ENCODE measurements at places on chromosomes 12 and 14.

- DNase-seq, result no peak
Observed at GRCh38 chr14:26794731-26795130, 196.9 kb upstream of the NOVA1 start.

GRCh38 chr14:65320661-65321308, 91.7 kb upstream of the FUT8 start:
- no peak for DNase-seq

- no peak for DNase-seq
Observed at GRCh38 chr12:80413462-80413861, 30.6 kb upstream of the PTPRQ start.

- DNase-seq, result peak; percentile 23
Observed at GRCh38 chr12:94545935-94546771, 86.5 kb upstream of the CEP83 start.

DNA sequence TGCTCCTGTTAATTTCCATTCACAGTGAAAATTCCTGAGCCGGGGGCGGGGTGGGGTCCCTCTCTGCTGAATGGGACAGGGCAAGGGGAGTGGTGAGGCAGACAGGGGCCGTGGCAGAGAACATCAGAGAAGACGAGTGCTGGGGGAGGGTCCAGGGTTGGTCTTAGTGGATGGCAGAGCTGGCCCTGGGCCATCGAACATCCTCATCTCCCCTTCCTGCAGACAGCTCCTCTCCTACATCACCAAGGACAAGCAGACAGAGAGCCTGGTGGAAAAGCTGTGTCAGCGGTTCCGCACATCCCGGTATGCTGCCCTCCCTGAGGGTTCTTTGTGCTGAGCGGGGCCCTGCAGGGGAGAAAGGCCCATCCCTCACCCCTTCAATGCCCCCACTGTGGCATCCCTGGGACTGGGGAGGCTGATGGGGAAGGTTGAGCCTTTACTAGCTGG, 5.0 kb upstream of the GAPDH start:
- no peak for DNase-seq
